ENCODE measurements at places on chromosomes 3 and 15.

DNA sequence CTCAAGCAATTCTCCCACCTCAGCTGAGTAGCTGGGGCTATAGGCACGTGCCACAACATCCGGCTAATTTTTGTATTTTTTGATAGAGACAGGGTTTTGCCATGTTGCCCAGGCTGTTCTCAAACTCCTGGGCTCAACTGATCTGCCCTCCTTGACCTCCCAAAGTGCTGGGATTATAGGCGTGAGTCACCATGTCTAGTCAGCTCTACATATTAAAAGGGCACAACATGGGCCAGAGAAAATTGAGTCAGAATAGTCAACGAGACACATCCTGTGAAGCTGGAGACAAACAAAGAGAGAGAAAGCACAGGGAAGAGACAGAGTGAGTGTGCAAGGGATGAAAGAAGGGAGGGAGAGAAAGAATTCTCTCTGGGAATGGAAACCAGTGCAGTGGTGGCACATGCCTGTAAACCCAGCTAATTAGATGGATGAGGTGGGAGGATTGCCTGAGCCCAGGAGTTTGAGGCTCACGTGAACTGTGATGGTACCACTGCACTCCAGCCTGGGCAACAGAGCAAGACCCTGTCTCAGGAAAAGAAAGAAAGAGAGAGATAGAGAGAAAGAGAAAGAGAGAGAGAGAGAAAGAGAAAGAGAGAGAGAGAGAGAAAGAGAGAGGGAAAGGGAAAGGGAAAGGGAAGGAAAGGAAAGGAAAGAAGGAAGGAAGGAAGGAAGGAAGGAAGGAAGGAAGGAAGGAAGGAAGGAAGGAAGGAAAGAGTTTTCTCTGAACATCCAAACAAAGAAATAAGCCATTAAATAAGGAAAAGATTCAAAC is 107.2 kb upstream of the SLC25A36 start:
- no peak for DNase-seq

GRCh38 chr3:14301558-14301957 is 100.8 kb upstream of the SLC6A6 start:
- no peak for DNase-seq

GRCh38 chr3:72816862-72817355 is 31.3 kb downstream of the SHQ1 start:
- no peak for DNase-seq

GRCh38 chr3:13110678-13111116 is 37.5 kb upstream of the IQSEC1 start:
- no peak for DNase-seq

DNA sequence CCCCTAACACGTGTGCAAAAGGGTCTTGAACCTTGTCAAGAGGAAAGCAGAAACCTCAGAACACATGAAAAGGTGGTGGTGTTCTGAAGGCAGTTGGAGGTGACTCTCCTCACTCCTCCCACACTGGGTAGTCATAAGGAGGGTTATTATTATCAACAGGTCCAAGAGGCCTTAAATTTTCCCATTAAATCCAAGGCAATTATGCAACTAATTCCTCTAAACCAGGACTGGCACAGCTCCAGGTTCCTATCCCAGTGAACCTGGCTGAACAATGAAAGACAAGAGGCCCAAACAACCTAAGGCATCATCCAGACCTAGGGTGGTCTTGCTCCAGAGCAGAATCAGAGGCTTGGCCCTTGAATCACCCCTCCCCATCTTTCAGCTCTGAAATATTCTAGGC is 15.0 kb downstream of the MYLK start:
- DNase-seq: no peak

DNA sequence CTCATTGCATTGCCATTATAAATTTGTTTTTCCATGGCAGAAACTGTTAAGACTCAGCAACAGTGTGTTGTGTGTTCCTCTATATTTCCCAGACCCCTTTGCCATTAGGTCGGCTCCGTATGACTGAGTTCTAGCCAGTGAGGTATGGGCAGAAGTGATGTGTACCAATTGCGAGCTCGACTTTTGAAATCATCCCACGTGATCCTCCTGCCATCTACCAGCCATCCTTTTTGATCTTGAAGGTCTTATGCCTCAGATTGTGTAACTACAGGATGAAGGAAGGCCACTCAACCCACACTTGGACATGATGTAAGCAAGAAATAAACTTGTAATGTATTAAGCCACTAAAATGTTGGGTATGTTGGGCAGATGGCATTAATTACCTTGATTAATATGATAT is 562.3 kb downstream of the PDCD6IP start:
- no peak for DNase-seq

DNA sequence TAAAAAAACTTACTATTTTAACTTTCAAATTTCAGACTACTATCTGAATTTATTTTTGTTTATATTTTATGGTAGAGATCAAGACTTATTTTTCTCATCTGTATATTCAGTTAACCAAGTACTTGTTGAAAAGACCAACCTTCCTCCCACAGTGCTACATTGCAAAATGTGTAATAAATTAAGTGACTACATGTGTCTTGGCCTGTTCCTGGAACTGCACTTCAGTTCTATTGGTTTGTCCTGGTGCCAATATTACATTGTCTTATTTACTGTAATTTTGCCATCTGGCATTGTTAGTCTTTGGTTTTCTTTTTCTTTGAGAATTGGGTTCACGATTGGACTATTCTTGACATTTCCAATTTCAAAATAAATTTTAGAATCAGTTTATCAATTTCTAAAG is 138.4 kb upstream of the KCNMB2 start:
- DNase-seq: no peak

GRCh38 chr15:63040509-63040908 is 2.0 kb upstream of the TPM1 start:
- DNase-seq: no peak

GRCh38 chr15:82597815-82598214 is 49.3 kb downstream of the CPEB1 start:
- DNase-seq: no peak

- DNase-seq: no peak
Measured at GRCh38 chr3:94184781-94185180, 121.9 kb downstream of the NSUN3 start.

GRCh38 chr3:62356356-62356755 is 17.0 kb downstream of the FEZF2 start:
- no peak for DNase-seq
